ENCODE measurements at places on chromosomes 5 and 9. TPM values are rescaled to one million over a fixed set of nuclear protein-coding genes. Genes with fewer than 3 reads are reported as not detected.

GRCh38 chr9:95478335-95478734, 38.4 kb downstream of the PTCH1 start:
- DNase-seq: no peak

- DNase-seq: no peak
Measured at GRCh38 chr5:142193114-142193428, 84.5 kb downstream of the NDFIP1 start.

GRCh38 chr5:115455301-115455707, 89.3 kb downstream of the FEM1C start:
- peak; percentile 26 for DNase-seq

- DNase-seq: no peak
Measured at GRCh38 chr5:142981886-142982820, 212.0 kb downstream of the ARHGAP26 start.

DNA sequence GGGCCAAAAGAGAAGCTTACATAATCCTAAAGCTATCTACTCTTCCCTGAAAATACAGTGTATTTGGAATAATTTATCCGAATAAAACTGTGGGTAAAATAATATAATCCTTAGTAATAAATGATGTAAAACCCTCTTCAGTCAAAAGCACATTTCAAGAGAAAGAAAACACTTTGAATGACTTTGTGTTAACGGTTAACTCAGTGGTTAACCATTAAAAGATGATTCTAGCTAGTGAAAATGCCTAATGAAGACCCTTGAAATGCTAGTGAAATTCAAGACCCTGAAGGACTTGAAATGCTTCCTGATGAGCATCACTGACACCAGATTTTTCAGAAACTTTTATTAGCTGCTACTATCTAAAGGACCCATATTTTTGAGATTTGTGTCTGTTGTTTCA, 70.7 kb downstream of the COX7C start:
- no peak for DNase-seq

- DNase-seq: no peak
Measured at GRCh38 chr5:102531506-102531905, 32.7 kb upstream of the SLCO6A1 start.

DNA sequence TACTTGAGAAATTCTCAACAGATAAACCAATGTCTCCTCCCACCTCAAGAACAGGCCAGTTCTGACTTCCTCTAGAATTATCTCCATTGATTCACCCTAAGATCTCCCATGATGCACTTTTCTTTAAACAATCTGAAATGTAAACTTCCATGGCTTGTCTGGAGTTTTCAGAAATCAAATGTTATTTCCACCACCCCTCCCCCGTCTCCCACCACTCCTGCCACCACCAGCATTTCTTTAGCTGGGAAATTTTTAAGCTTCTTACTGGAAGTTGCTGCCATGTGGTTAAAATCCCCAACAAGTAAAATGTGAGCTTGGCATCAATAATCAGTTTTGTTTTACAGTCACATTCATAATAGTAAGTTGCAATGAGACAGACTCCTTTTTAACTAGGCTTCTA, 32.8 kb upstream of the BASP1 start:
- DNase-seq: no peak

DNA sequence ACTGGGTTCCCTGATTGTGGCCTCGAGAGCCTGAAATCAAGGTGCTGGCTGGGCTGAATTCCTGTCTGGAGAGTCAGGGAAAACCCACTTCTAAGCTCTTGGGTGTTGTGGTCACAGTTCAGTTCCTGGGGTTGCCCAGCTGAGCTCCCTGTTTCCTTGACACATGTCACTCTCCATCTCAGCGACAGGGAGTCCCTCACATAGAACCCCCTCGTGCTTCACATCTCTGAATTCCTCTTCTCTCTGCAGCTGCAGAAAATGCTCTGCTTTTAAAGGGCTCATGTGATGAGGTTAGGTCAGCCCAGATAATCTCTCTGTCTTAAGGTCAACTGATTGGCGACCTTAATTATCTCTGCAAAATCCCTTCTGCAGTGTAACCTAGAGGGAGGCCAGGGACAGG, 53.5 kb upstream of the NFIL3 start:
- no peak for DNase-seq

- DNase-seq: no peak
Measured at GRCh38 chr9:97659771-97660170, 26.1 kb downstream of the NCBP1 start.

DNA sequence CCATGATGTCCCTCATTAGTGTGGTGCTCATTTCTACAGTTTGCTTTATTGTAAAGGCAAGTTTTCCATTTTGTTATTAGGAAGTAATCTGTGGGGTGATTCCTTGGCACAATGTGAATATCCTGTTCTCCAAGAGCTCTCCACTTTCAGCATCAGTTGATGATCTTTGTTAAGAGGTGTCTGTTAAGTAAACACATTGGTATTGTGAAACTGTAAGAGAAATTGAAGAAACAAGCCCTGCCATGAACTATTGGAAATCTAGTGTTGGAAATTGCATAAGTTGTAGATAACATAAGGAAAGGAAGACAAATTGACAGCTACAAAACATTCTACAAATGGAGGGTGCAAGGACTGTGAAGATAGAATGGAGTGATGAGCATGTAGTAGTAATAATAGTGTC, 17.2 kb downstream of the RNF14 start:
- no peak for DNase-seq

GRCh38 chr9:10538073-10538472, 74.7 kb downstream of the PTPRD start:
- no peak for DNase-seq

DNA sequence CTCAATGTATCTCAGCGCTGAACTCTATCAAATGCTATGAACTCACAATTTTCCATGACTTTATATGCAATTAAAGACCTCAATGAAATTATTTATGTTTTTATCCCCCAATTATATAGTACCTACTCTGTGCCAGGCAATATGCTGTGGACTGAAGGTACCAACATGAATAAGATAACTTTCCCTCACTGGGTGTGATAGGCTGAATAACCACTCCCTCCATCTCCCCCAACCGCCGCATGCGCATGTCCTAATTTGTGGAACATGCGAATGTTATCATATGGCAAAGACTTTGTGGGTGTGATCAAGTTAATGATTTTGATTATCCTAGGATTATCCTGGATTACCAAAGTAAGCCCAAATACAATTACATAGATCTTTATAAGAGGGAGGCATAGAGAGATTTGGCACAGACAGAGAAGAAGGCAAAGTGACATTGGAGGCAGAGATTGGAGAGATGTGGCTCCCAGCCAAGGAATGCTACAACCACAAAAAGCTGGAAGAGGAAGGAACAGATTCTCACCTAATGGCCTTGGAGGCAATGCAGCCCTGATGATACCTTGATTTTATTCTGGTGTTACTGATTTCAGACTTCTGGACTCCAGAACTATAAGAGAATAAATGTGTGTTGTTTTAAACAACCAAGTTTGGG, 149.1 kb upstream of the VCAN start:
- no peak for DNase-seq

GRCh38 chr9:6106711-6107339, 91.4 kb upstream of the RANBP6 start:
- DNase-seq: peak; percentile 63

DNA sequence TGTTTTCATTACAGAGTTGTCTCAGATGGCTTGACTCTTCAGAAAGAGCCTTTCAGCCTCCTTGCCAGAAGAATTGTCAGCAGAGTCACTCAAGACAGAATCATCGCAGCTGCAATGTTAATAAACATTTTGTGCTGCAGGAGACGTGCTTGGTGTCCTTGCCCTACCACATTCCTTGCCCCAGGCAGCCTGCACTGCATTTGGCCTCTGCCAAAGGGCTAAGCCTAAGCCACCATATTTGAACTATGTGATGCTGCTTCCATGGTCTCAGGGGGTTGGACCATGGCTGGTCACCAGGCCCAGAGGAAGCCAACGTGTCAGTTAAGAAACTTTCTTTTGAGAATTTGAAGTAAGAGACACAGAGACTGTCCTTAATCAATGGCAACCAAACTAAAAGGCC, 145.4 kb downstream of the ACTL7B start:
- DNase-seq: no peak

- no peak for DNase-seq
Measured at GRCh38 chr9:134316449-134317160, 9.7 kb upstream of the RXRA start.

- no peak for DNase-seq
Measured at GRCh38 chr5:14263113-14263512, 120.0 kb downstream of the TRIO start.

- no peak for DNase-seq
Measured at GRCh38 chr5:161167016-161167767, 315.2 kb upstream of the ATP10B start.

SURF2 gene
- 39.3 TPM for total RNA-seq

GAS1 gene
- total RNA-seq: 15.9 TPM

FYB1 gene
- 31.6 TPM for total RNA-seq

TAF11L13 gene
- not detected for total RNA-seq

PTPA gene
- total RNA-seq: 88.1 TPM

ANKRD31 gene
- total RNA-seq: 0.69 TPM

Data from SK-MEL-5 (cell line).